ENCODE measurements at places on chromosomes 7 and 10.
A peak's percentile ranks its signal among the peaks of the same experiment; 100 is the strongest.

DNA sequence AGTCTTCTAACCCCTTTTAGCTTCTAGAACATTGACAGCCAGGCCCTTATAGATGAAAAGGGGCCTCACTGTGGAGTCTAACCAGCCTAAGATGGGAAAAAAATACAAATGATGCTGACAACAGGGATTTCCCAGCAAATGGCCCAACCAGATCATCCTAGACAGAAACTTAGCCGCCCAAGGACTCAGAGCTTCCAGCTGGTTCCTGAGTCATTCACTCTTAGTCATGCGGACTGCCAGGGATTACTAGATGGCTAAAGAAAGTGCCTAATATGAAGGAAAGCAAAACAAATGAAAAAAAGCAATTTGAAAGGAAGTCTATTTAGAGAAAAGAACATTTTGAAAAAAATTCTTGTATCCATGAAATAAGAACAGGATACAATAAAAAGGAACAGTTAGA, 23.7 kb downstream of the TSPAN14 start:
- no peak for DNase-seq

DNA sequence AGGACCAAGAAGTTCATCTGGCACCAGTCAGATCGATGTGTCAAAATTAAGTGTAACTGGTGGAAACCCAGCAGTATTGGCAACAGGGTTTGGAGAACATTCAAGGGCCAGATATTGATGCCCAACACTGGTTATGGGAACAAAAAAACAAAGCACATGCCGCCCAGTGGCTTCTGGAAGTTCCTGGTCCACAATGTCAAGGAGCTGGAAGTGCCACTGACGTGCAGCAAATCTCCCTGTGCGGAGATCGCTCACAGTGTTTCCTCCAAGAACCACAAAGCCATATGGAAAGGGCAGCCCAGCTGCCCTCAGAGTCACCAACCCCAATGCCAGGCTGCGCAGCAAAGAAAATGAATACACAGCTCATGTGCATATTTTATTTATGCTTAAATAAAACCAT, 10.1 kb upstream of the C7orf33 start:
- DNase-seq: no peak

DNA sequence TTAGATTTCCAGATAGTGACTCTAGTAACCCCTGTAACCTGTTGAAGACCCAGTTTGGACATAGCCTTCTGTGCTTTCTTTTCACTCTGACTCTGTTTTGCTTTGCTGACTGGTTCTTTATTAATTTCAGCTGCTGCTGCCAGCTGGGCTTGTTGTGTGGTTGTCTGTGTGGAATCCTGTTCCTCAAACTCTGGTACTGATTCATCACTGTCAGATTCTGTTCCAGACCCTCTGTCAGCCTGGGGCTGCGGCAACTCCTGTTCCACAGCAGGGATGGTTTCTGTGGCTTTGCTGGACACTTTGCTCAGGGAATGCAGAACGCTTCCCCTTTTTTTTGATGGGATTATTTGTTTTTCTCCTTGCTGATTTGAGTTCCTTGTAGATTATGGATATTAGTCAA, 104.9 kb downstream of the SEC23IP start:
- DNase-seq: no peak

GRCh38 chr10:101241840-101242707, 12.8 kb upstream of the LBX1 start:
- no peak for DNase-seq

DNA sequence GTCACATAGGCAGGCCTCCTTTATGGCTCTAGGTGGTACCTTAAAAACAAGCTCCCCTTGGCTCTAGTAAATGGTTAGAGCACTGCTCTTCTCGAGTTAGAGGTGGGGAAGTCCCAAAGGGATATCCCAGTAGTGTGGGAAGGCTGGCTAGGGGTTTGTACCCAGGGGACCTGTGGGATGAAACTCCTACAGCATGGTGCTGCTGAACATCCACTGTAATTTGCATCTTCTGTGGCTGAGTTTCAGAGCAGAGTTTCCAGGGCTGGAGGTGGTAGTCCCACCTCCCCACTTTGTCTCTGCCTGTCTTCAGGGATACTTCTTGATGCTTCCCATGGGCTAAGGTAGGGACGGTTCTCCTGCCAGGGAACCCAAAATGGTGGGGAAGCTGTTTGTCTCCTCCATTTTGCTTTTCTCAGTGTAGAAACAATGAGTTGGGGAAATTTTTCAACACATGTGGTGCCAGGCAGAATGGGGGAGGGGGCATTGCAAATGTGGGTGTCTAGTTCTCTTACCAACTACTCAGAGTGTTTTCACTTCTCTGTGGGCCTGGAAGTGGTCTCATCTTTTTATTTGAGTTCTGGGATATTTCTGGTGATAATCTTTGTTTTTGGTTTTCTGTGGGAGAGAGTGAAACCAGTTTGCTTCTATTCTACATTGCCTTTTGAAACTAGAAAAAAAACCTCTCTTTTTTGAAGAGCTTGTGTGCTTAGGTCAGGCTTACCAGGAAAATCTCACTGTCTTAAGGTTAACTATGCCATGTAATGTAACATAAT, 36.3 kb downstream of the SCART1 start:
- no peak for DNase-seq

- no peak for DNase-seq
These were observed 1.2 kb upstream of the UNCX start for GRCh38 chr7:1231214-1232102.

DNA sequence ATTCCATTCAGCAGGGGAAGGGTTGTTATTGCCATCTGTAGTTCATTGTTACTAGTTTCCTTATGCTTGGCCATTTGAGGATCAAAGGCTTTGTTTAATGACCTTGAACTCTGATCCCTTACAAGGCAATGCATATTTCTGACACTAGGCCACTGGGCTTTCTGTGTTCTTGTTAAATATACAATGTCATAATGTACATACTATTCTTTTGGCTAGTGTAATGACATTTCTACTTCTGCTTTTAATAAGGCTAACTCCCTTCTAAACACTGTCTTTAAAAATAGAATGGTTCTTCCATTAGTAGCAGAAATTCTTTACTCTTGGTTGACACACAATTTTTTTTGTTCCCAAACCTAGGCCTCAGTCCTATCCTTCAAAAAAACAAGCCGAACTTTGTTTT, 86.6 kb downstream of the BBS9 start:
- DNase-seq: no peak

DNA sequence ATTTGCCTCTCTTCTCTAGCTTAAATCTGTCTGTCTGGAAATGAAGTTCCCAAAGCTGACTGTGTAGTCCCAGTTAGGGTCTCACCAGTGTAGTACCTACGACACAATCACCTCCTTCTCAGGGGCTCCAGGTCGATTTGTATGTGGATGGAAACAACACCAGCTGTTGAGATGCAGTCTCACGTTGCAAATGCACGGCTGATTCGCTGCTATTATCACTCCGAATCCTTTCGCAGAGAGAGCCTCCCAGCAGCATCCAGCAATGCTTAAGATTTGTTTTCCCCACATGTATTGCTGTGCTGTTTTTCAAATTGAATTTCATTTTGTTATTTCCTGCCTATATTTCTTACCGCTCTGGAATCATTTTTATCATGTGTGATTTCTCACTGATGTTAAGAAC, 16.3 kb downstream of the VSTM4 start:
- no peak for DNase-seq

GRCh38 chr10:100009283-100009792, 409 bp downstream of the DNMBP start:
- no peak for DNase-seq

DNA sequence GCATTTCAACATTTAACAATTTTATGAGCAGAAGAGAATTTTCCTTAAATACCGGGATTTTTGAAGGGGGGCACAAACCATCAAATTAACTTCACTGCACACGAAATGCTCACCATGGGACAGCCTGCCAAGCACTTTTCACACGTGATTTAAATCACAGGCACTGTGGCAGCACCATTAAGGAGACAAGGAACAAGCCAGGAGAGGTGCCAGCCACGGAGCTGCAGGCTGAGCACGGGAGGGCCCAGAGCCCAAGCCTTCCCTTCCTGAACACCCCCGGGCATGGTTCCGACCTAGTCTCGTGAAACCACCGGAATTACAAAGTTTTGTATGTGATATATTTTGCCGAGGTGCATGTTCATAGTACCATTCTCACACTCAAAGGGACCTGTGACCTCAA, 13.4 kb downstream of the PITRM1 start:
- no peak for DNase-seq

DNA sequence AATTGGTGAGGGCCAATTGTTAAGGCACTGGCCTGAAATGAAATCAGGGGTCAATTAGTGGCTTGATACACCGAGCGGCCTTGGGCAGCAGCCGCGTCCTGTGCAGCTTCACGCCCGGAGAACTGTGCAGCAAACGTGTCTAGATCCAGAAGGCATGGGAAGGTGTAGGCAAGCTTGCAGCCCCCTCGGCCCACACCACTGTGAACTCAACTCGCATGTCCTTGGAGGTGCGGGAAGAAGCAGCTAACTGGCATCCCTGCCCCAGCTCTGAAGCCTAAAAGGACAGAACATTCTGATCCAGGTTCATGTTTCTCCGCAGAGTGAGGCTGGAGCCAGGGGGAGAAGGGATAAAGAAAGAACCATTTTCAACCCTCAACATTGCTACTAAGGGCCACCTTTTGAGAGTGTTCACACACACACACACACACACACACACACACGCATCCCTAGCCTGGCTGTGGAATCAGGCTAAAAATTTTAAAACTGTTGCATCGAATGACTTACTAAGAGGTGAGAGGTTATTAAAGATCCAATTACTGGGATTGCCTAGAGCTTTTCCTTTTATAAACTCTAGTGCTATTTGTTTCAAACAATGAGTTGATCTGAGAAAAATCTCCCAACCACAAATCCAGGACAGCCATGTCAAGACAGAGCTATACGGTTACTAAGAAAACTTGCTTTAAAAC, 104.0 kb downstream of the PARP12 start:
- DNase-seq: no peak

DNA sequence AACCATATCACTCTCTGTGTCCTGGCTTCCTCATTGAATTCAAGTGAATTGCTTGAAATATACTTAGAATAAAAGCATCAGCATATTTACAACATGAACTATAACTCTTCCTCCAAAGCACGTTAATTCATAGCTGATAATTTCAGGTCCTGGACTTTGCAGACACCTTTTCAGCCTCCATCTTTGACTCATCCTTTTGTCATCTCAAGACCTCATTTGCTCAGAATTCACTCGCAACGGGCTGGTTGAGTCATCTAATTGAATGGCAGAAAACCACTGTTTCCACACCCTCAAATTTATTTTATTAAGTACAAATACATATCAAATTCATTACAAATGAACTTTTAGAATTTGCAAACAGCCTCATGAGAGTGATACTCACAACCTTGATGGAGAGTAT, 545.7 kb downstream of the GATA3 start:
- no peak for DNase-seq

- DNase-seq: no peak
These were observed 51.5 kb downstream of the CHST15 start for GRCh38 chr10:124041675-124042445.

DNA sequence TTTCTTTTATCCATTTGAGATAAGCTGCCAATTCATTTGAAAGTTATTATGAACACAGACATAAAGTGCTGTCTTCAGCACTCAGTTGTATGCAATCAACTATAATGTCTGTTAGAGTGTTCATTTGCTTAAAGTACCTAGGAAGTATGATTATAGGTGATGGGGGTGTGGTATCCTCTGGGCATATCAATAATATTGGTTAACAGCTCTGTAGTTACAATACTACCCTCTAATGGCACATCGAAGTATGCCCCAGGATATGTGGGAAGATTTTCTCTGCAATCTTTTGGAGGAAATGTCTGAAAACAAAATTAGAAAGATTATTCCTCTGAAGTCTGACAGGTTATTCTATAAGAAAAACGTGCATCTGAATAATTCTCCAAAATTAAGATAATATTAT, 429.7 kb downstream of the ARL4A start:
- DNase-seq: peak; percentile 41

DNA sequence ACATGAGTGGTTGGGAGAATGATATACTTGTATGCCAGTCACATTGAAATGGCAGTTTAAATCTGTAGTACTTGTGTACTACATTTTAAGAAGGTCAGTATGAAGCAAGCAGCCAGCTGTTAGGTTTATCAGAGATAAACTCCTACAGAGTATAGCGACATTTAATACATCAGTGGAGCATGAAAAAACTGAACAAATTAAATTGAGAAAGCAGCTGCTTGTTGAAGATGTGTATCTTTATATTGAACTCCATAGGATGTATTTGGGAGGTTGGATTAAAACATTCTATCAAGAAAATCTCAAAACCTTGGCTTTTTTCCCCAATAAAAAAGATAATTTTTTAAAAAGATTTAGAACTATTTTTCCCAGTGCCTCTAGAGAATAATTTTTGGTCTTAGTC, 47.8 kb downstream of the PHF14 start:
- no peak for DNase-seq

DNA sequence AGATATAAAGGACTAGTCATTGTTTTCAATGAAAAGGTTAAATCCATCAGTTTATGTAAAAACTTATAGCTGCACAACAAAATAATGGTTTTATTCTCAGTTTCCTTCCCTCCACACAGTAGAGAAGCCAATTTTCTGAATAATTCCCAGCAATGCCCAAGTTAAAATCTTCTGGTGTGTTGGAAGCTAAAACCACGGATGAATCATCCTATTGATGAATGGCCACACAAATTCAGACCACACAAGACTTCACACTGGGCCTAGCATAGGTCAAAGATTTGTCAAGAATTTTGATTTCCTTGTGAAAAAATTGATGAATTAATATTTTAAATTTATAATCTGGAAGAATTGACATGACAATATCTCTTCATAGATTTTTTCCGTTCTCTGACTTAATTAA, 617.6 kb downstream of the INHBA start:
- DNase-seq: peak; percentile 31

- DNase-seq: no peak
These were observed 52.0 kb downstream of the ANKIB1 start for GRCh38 chr7:92297736-92298135.

DNA sequence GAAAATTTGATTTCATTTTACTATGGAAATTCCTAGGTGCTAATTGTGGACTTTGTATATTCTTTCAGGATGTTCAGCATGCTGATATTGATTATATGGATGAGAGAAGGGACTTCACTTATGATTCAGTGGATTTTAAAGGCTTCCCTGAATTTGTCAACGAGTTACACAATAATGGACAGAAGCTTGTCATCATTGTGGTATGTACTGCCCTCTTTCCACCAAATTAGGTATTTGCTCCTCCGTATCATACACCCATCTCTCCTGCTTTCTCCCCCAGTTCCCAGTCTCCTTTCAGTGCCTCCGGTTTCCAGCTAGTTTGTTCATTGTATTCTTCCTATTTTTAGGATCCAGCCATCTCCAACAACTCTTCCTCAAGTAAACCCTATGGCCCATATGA, 34.6 kb downstream of the MGAM start:
- DNase-seq: no peak

DNA sequence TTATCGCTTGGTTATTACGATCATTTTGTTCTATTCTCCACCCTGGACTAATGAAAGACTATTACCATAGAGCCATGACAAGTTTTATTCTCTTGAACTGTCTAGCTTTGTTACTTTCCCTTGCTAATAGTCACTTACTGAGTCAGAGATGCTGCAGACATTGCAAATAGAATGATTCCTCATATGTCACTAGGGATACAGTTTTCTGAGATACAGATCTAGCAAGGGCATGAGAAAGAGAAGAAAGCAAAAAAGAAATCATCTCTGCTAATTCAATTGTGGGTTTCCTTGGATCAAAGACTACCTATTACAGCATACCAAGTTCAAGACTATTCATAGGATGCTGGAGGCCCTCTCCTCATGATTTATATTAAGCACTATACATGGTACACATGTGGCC, 204.3 kb downstream of the MBL2 start:
- DNase-seq: peak; percentile 7

- no peak for DNase-seq
These were observed 14.8 kb downstream of the COL13A1 start for GRCh38 chr10:69816521-69816920.
